ENCODE measurements at places on chromosomes 11 and 22.
A peak's percentile ranks its signal among the peaks of the same experiment; 100 is the strongest.

- DNase-seq = no peak
Measured at GRCh38 chr11:61293867-61294716, 1.0 kb downstream of the VWCE start.

GRCh38 chr11:116053548-116053919 is 549.3 kb upstream of the CADM1 start:
- no peak for DNase-seq

GRCh38 chr11:47268448-47269001 is 1.4 kb upstream of the MADD start:
- DNase-seq = no peak

- DNase-seq = no peak
Measured at GRCh38 chr11:66607126-66607834, 9.2 kb upstream of the RBM14 start.

- DNase-seq = no peak
Measured at GRCh38 chr22:17941471-17942406, 82.6 kb downstream of the MICAL3 start.

DNA sequence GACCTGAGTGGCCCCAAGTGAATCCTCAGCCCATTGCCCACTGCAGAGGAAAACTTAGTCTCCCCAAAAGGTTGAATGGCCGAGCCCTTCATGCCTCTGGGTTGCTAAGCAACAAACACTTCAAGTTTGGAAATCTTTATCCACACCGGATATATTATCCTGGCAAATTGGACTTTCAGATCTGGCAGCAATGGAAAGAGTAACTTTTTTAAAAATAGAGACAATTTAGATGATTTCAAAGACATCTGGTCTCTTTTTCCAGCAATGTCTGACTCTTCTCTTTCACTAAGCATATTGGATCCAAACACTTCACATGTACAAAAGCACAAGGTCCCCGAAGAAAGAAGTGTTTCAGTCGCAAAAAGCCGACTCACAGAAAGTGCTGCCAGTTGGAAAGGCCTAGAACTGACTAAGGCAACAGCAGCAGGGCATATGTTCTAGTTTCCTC is 505.3 kb downstream of the SOX6 start:
- no peak for DNase-seq

DNA sequence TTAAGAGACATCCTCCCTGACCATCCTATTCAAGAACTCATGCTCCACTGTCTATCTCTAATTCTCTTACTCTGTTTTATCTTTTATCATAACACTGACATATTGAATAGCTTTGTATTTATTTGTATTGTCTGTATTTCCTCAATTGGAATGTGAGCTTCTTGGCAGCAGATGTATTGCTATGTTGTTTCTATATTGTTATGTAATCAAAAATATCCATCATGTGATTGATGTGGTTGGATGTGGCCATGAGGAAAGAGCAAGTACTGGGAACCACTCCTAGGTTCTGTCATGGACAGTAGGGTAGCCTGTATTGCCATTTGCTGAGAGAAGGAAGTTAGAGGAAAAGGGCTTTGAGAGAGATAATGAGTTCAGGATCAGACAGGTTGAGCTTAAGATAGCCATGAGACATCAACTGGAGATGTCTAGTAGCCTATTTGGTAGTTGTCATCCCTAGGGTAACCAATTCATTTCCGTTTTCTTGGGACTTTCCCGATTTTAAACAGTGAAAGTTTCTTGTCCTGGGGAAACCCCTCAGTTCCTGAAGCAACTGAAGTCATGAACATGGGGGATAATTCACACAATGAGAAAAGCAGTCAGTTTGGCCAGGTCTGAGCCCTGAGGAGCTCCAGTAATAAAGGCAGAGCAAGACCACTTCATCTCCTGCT is 404.5 kb downstream of the INSC start:
- no peak for DNase-seq

DNA sequence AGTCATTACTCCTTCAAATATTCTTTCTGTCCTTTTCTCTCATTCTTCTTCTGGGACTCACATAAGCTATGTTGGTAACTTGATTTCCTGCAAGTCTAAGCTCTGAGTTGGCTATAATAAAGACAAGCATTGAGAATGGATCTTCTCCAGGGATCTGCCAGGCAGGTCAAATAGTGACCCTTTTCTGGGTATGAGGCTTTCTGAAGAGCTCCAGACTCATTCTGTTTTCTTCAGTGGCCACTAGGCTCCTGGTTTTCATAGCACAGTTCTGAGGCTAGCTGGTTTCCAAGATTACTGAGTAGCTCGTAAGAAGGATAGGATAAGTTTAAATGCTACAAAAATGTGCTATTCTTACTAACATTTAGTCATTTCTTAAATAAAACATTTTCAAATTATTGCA is 38.3 kb downstream of the TMPRSS5 start:
- DNase-seq = no peak

DNA sequence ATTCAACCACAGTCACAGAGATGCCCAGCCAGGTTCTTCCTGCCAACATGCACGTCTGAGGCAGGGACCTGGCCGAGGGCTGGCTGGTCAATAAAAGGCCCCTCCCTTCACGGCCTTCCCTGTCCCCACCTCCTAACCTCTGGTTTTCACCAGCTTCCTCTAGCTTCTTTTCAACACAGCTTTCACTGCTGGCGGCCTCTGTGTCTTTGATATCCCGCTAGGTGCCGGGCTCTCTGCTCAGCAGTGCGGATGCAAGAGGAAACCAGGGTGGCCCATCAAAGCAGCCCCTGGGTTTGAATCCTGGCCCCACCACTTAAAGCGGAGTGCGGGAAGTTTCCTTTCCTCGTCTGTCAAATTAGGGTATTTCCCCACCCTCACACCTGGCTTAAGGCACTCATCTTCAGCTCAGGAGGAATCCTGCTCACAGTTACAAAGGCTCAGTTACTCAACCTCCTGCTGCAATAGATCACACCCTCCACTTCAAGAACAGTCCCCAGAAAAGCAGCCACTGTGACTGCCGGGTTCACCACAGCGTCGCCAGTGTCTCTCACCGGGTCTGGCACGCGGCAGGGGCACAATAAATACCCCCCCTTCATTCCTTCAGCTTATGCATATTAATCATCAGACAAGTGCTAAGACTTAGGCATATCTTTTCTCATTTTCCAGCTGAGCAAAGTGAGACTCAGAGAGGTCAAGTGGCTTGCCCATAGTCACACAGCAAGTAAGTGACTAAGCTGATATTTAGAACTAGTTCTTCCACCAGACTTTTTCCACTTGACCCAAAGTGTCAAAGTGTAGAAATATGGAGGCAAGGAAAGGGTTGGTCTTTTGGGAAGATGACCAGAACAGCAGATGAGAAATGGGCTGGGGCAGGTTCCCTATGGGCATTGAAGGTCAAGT is 45.7 kb downstream of the TXN2 start:
- DNase-seq = no peak

GRCh38 chr22:39240831-39241793 is 3.7 kb downstream of the PDGFB start:
- DNase-seq = no peak

DNA sequence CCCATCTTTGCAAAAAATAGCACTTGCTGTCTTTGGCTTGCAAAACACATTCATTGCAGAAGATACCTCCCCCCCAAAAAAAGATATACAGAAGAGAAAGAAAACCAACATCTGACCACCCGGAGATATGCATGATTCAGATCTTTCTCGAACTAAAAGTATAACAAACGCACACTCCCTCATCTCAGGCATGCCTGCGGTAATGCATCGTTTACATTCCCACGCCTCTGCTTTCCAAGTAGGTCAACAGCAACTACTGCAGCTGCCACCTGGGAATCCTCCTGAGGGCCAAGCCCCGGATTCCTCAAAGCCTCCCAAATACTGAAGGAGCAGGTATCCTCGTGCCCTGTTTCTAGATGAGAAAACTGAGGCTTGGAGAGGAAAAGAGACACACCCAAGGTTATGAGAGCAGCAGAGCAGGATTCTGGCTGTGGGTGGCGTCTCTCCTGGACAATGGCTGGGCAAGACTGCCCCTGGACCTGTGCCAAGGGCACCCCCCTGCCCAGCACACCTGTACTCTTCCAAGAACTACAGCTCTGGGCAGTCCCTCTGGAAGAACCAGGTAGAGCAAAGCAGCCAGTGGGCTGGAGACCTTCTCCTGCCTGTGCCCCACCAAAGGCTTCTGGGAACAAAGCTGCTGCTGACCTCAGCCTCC is 38.1 kb downstream of the NUP50 start:
- no peak for DNase-seq

- DNase-seq = no peak
Measured at GRCh38 chr22:44721213-44721612, 19.2 kb downstream of the PRR5 start.

- no peak for DNase-seq
Measured at GRCh38 chr11:120058931-120059330, 79.0 kb downstream of the TRIM29 start.

DNA sequence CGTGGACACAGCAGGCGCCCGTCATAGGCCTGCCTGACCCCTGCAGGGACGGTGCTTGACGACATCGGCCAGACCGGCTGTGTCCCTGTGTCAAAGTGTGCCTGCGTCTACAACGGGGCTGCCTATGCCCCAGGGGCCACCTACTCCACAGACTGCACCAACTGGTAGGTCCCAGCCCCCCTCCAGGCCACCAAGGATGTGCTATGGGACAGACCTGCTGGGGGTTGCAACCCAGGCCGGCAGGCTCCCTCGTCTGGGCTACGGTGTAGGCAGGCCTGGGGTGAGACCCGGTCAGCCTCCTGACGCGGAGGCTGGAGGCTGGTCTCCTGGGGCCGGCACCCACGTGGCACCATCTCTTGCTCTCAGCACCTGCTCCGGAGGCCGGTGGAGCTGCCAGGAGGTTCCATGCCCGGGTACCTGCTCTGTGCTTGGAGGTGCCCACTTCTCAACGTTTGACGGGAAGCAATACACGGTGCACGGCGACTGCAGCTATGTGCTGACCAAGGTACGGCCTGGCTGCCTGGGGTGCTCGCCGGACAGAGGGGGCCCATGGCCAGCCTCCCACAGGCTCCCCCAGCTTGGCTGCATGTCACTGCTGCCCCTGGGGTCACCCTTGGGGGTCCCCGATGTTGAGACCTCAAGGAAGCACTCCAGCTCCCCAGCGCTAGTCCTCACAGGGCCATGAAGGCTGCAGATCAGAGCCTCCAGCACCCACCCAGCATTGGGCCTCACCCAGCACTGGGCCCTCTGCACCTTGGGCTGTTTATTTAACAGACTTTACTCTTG is 7.7 kb downstream of the MUC5AC start:
- DNase-seq = no peak

- no peak for DNase-seq
Measured at GRCh38 chr22:42929838-42930155, 72.7 kb upstream of the ARFGAP3 start.

DNA sequence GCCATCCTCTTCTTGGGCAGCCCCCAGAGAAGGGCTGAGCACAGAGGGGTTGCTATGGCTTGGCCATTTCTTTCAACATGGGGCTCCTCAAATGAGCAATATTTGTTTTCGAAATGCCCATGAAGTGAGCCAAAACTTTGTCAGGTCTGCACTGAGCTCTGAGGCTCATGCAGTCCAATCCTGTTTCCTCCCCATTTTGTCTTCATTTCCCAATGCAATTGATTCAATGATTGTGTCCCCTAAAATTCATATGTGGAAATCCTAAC is 60.6 kb upstream of the CD44 start:
- DNase-seq = no peak

DNA sequence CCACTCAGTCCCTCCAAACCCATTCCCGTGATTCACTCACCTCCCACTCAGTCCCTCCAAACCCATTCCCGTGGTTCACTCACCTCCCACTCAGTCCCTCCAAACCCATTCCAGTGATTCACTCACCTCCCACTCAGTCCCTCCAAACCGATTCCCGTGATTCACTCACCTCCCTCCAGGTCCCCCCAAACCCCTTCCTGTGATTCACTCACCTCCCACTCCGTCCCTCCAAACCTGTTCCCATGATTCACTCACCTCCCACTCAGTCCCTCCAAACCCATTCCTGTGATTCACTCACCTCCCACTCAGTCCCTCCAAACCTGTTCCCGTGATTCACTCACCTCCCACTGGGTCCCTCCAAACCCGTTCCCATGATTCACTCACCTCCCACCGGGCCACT is 639.6 kb downstream of the BRD1 start:
- DNase-seq = no peak

- DNase-seq = no peak
Measured at GRCh38 chr11:10618490-10618889, 50.0 kb upstream of the LYVE1 start.

- no peak for DNase-seq
Measured at GRCh38 chr22:26437694-26438392, 8.8 kb downstream of the ASPHD2 start.

- peak; percentile 19 for DNase-seq
Measured at GRCh38 chr11:35593143-35593542, 25.1 kb upstream of the FJX1 start.

GRCh38 chr11:119134389-119134978 is 13.1 kb downstream of the HINFP start:
- DNase-seq = no peak

- DNase-seq = no peak
Measured at GRCh38 chr22:42303396-42304323, 33.2 kb upstream of the TCF20 start.

- DNase-seq = no peak
Measured at GRCh38 chr22:48855593-48856307, 971.9 kb downstream of the BRD1 start.

All from amniotic stem cell (primary cell).